ENCODE measurements at places on chromosomes 2 and 18. TPM values are rescaled to one million over a fixed set of nuclear protein-coding genes. Genes with fewer than 3 reads are reported as not detected.

LCT gene
- 0.08 TPM for total RNA-seq

DNA sequence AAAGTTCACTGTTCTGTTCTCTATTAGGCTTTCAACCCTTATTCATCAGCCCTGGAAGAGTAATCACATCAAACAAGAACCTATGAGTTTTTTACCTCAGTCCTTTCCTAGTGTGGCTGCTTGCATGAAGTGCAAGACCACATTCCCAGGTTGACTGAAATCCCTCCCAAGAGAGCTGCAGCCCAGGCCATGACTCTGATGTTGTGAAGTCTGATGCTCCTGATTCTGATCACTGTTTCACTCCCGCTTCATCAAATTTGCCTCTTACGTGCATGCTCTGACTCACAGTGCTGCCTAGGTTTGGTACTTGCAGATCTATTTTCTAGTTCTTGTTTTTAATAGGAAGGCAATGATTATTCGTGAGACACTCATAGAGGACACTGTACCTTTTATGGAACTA lies 58.2 kb upstream of the DSEL start:
- no peaks in the 10 kb centered on the region for H3K4me1 ChIP-seq
- H3K27ac ChIP-seq = no peak overlapping the region
- no peaks in the 10 kb centered on the region for H3K27me3 ChIP-seq

DNA sequence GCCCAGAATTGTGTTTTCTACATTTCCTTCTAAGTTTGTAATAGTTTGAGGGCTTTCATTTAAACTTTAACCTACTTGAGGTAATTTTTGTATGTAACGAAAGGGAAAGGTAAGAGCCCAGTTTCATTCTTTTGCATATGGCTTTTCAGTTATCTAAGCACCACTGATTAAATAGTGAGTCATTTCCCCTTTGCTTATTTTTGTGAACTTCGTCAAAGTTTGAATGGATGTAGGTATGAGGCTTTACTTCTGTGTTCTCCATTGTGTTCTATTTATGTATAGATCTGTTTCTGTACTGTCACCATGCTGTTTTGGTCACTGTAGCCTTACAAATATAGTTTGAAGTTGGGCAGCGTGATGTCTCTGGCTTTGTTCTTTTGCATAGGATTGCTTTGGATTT lies 944.8 kb upstream of the CNTNAP5 start:
- no peaks in the 10 kb centered on the region for H3K36me3 ChIP-seq
- no peak overlapping the region for H3K4me3 ChIP-seq
- no peak overlapping the region for H3K27ac ChIP-seq
- H3K27me3 ChIP-seq = no peaks in the 10 kb centered on the region

DNA sequence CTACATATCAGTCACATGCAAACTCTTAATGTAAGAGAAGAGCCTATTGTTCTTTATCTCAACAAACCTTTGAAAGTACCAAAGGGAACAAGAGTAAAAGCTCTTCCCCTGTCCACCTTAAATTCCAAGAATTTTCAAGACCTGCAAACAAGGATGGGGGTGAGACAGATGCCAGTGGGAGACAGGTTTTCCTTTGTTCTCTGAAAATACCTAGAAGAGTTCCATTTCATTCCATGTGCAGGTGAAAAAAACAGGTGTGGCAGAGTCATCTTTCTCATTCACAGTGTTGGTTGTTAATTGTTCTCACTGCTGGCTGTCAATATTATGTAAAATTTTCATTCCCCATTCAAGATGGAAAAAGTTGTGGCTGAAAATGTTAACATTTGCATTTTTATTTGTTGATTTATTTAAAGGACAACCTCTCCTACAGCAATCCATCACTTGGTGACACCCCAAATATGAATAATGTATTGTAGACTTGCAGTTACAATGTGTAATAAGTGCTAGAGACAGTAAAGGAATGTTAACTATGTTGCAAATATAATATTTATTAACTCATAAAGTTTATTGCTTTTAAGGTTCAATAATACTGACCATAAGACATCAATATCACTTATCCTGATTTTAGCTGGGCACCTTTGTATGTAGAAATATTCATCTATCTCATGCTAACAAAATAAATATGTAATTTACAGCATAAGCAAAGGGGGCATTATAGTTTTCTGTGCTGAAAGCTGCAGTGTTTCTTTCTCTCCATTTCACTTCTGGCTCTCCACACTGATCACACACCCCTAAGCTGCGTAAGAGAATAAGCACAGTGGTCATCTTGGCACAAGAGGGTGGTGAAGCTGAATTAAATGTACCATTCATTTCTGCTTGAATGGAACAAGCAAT lies 347.0 kb downstream of the KIAA1328 start:
- no peak overlapping the region for H3K4me3 ChIP-seq
- no peaks in the 10 kb centered on the region for H3K36me3 ChIP-seq
- no peaks in the 10 kb centered on the region for H3K4me1 ChIP-seq
- H3K27me3 ChIP-seq = no peaks in the 10 kb centered on the region
- no peak overlapping the region for H3K27ac ChIP-seq
- DNase-seq = no peak

DNA sequence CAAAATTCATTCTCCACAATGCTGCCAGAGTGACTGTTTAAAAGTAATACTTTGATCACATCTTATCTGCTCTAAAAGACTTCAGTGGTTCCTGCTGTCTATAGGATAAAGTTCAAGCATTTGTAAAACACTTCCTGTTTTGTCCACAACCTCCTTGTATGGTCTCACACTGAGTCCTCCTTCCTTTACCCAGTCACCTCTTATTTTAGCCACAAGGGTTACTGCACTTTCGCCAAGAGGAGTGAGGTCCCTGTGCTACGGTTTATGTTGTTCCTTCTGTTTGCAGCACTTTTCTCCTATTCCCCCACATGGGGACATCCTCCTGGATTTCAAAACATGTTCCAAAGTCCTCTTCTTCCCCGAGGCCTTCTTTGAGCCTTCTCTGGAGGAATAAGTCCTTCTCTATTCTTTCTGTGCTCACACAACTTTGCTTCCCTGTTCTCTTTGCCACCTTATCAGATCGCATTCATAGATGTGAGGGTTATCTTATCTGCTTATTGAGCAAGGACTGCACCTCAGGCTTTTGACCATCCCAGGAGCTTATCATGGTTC lies 112.2 kb upstream of the NABP1 start:
- H3K36me3 ChIP-seq = no peaks in the 10 kb centered on the region
- H3K4me3 ChIP-seq = no peak overlapping the region
- H3K27me3 ChIP-seq = no peaks in the 10 kb centered on the region

ARHGAP28 gene
- total RNA-seq = 2.9 TPM

- H3K27ac ChIP-seq = no peak overlapping the region
- H3K36me3 ChIP-seq = no peaks in the 10 kb centered on the region
- no peak for DNase-seq
- H3K4me1 ChIP-seq = no peaks in the 10 kb centered on the region
- H3K4me3 ChIP-seq = no peak overlapping the region
Observed at GRCh38 chr2:106311041-106311370, 116.9 kb upstream of the UXS1 start.

- no peak overlapping the region for H3K27ac ChIP-seq
- no peak for DNase-seq
Observed at GRCh38 chr2:192932376-192932775, 737.6 kb upstream of the TMEFF2 start.

GRCh38 chr2:105681927-105682326 lies 62.8 kb upstream of the NCK2 start:
- no peaks in the 10 kb centered on the region for H3K27me3 ChIP-seq
- no peaks in the 10 kb centered on the region for H3K36me3 ChIP-seq
- no peaks in the 10 kb centered on the region for H3K4me1 ChIP-seq
- H3K4me3 ChIP-seq = no peak overlapping the region
- DNase-seq = no peak

Data from colonic mucosa (tissue), 4 donors.